Omental fat pad (tissue), 4 donors: ENCODE measurements at places on chromosomes 6 and 20. TPM values are rescaled to one million over a fixed set of nuclear protein-coding genes. Genes with fewer than 3 reads are reported as not detected.

TAAR5 gene
- not detected for total RNA-seq

OPN5 gene
- total RNA-seq = not detected

DNA sequence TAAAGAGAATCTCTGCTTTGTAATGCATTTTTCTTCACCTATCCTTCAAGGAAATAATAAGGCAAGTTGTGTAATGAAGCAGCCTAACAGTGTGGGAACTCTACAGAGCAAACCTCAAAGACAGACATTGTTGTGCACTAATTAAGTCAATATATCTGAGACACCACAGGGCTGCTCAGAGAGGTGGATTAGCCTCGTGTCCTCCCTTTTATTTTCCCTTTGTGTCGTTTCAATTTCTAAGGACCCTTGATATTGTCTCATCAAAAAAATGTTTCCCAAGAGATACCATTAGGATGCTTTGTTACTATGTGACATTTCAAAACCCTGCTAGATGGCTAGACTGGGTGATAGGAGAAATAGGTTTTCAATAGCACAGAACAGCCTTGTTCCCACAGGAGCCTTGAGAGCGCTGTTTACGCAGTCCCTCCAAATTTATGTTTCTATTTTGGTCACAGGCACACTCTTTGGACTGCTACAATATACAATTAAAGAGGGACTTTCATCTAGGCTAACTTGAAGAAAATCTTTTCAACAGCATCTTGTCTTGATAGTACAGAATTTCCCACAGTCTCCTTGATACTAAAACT, 23.1 kb downstream of the UBE3D start:
- no peak for DNase-seq

DNA sequence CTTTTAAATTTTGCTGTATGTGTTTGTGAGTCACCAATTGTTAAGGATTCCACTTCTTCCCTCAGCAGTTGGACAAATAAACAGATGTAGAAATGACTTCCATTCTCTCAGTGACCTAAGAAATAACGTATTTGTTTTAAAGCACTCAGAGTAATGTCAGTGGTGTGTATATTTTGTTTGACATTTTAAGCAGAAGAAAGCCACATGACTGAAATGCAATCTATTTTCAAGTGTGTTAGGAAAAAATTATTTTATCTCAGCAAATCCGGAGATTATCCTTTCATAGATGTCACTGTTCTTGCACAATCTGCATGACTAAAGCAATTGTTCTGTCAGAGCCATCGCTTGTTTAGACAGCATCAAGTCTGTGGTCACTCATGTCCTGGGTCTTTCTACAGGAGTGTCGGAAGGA, 77.1 kb downstream of the JAG1 start:
- no peak for DNase-seq

DNA sequence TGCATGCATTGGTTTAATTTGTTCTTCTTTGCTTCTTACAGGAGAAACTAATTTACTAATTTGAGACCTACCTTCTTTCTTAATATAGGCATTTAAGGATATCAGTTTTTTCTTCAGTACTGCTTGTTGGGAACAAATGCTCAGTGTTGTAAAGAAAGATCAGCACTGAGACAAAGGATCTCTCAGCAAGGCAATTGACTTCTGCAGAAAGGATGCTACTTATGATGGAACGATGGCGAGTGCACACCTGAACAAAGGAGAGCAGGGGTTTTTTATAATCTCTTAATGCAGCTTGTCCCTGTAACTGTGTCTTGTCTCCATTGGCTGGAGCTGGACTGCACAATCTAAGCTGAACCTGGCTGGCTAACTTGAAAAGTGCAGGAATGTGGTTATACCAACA, 64.2 kb downstream of the RPP21 start:
- DNase-seq = no peak

- no peak for DNase-seq
Measured at GRCh38 chr6:116629563-116629981, 13.3 kb downstream of the RSPH4A start.

DNA sequence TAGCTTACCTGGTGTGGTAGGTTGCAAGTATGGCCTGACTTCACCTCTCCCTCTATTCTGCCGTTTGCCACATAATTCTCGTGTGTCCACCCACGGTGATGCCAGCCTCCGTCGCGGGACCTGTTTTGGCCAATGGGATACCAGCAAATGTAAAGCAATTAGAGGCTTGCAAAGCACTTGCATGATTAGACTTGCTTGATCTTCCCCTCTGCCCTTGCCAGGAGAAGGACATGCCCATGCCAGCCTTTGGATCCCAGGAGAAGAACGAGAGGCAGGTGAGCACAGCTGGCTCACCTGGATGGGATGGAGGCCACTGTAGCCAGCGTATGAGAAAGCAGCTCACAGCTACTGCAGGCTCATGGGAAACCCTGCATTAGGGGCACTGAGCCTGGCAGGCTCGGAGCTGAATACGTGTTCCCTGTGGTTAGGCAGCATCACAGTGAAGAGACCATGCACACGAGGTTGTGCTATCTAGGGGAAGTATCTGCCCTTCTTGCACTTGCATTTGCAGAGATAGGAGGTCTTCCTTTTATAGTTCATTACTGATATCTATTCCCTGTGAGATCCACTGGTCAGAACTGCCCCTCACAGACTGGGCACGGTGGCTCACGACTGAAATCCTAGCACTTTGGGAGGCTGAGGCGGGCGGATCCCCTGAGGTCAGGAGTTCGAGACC, 62.4 kb downstream of the TMEM242 start:
- no peak for DNase-seq
